A673 (cell line): ENCODE measurements at places on chromosomes 6 and 20. TPM values are rescaled to one million over a fixed set of nuclear protein-coding genes. Genes with fewer than 3 reads are reported as not detected.

DNA sequence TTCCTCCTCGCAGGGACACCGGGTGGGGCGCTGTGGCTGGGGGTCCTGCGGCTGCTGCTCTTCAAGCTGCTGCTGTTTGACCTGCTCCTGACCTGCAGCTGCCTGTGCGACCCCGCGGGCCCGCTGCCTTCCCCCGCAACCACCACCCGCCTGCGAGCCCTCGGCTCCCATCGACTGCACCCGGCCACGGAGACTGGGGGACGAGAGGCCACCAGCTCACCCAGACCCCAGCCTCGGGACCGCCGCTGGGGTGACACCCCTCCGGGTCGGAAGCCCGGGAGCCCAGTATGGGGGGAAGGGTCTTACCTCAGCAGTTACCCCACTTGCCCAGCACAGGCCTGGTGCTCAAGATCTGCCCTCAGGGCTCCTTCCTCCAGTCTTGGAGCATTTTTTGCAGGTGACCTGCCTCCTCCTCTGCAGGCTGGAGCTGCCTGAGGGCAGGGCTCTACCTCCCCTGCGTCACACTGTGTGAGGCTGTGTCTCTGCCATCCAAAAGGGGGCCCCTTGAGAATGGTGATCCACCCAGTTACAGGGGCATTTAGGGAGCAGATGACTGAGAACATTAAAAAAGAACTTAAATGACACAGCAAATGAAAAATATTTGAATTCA is 3.9 kb upstream of the CNPY3 start:
- no peaks in the 10 kb centered on the region for H3K36me3 ChIP-seq
- no peaks in the 10 kb centered on the region for H3K27me3 ChIP-seq
- DNase-seq: no peak
- H3K4me3 ChIP-seq: no peak overlapping the region
- H3K27ac ChIP-seq: no peak overlapping the region
- peaks cover 5% of the 10 kb centered on the region for H3K4me1 ChIP-seq

GRCh38 chr6:170297576-170298330 is 6.9 kb upstream of the DLL1 start:
- DNase-seq: no peak
- H3K27me3 ChIP-seq: peaks cover 64% of the 10 kb centered on the region
- H3K4me3 ChIP-seq: no peak overlapping the region
- H3K4me1 ChIP-seq: peaks cover 15% of the 10 kb centered on the region

- DNase-seq: peak; percentile 76
- peaks cover 100% of the 10 kb centered on the region for H3K27me3 ChIP-seq
- H3K4me1 ChIP-seq: peaks cover 13% of the 10 kb centered on the region
- peak within 1 kb of the TSS; percentile 38 for H3K4me3 ChIP-seq
These were observed at the start of gene TFAP2C for GRCh38 chr20:56628873-56629463. TFAP2C (plus strand) TSS chr20:56629306; CDS start chr20:56629545, 239 bp downstream.

GRCh38 chr20:59405226-59406200 is 105.1 kb downstream of the EDN3 start:
- H3K36me3 ChIP-seq: no peaks in the 10 kb centered on the region
- H3K27ac ChIP-seq: no peak overlapping the region
- H3K4me1 ChIP-seq: peaks cover 10% of the 10 kb centered on the region
- no peak for DNase-seq
- no peak overlapping the region for H3K4me3 ChIP-seq

DNA sequence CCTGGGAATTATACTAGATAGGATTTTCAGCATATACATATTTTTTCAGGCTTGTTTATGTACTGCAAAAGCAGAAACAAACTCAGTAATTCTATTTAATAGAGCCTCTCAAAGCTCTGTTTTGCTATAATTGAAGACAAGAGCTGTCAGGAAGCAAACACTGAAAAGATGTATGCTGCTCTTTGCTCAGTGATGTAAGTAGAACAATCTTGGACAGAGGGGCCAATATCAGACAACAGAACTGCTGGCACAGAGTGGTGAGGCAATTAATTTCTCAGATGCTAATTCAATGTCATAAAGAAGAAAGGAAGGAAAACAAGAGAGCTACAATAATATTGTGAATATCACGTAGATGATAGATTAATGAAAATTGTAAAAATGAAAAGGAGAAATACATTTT is 663.3 kb upstream of the ADGRB3 start:
- no peaks in the 10 kb centered on the region for H3K4me1 ChIP-seq
- H3K27ac ChIP-seq: no peak overlapping the region
- H3K4me3 ChIP-seq: no peak overlapping the region
- DNase-seq: no peak

GRCh38 chr6:146891615-146892265 is 293.0 kb downstream of the ADGB start:
- no peak for DNase-seq
- no peak overlapping the region for H3K27ac ChIP-seq
- peaks cover 2% of the 10 kb centered on the region for H3K27me3 ChIP-seq
- no peaks in the 10 kb centered on the region for H3K4me1 ChIP-seq
- H3K36me3 ChIP-seq: no peaks in the 10 kb centered on the region

DNA sequence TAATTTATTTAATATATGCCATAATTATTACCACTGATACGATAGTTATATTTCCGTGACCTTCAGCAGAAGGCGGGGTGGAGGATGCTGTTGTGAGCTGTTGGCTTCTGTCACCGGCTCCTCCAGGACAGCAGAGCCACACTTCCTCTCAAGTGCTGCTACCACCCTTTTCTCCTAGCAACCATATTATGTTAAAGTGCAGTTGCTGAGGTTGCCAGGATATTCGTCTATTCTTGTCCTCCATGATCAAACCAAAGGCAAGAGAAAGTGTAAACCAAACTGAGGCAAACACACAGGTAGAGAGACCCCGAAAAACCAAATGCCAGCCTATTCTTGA is 27.8 kb downstream of the RGS17 start:
- H3K27ac ChIP-seq: no peak overlapping the region
- peaks cover 4% of the 10 kb centered on the region for H3K27me3 ChIP-seq
- H3K4me1 ChIP-seq: no peaks in the 10 kb centered on the region
- no peaks in the 10 kb centered on the region for H3K36me3 ChIP-seq
- H3K4me3 ChIP-seq: no peak overlapping the region

GRCh38 chr20:18628330-18628920 is 40.6 kb downstream of the DTD1 start:
- H3K36me3 ChIP-seq: no peaks in the 10 kb centered on the region
- H3K27me3 ChIP-seq: no peaks in the 10 kb centered on the region
- no peak overlapping the region for H3K27ac ChIP-seq

DUSP15 gene
- 0.31 TPM in 1 of 2 replicates, not detected in the other for total RNA-seq

C6orf15 gene
- not detected in 2 replicates for total RNA-seq
